Endothelial cell of umbilical vein (primary cell): ENCODE measurements at places on chromosomes 1 and 21. TPM values are rescaled to one million over a fixed set of nuclear protein-coding genes. Genes with fewer than 3 reads are reported as not detected.

The NRAS gene
- total RNA-seq = 76.5 and 78.7 TPM in 2 replicates

The NPR1 gene
- 9.8 and 10.5 TPM in 2 replicates for total RNA-seq

The B3GALT2 gene
- not detected in 2 replicates for total RNA-seq

The TTLL10 gene
- total RNA-seq = not detected in 2 replicates

The FCGR2B gene
- total RNA-seq = not detected in 2 replicates

The TNFRSF18 gene
- total RNA-seq = not detected in 2 replicates

The DCST2 gene
- total RNA-seq = 0.23 and 0.51 TPM in 2 replicates

The AADACL3 gene
- total RNA-seq = not detected in 2 replicates

DNA sequence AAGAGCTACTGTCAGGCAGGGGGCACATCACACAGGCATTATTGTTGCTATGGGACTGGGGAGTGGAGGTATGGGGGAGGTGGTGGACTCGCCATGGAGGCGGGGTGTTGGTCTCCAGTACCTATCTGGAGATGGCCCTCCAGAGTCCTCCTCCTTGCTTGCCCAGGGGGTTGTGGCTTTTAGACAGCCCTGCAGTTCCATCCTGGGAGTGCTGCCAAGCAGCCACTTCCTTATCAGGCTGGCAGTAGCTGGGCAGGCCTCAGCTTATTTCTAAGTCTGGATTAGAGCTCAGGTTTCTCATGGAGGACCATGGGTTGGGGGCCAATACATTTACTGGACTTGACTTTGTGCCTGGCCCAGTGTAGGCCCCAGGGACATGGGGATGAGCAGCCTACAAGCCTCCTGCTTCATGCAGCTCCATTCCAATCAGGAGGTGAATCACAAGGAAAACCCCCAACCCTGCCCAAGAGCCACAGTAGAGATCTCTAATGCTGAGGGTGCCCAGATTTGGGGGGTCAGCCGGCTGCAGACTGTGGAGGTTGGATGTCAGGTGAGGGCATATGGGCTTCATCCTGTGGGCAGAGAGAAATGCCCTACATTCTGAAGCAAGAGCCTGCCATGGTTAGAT is 210.7 kb upstream of the EDN2 start:
- no peaks in the 10 kb centered on the region for H3K36me3 ChIP-seq
- no peaks in the 10 kb centered on the region for H3K27me3 ChIP-seq
- H3K27ac ChIP-seq = no peak overlapping the region
- no peak overlapping the region for H3K4me3 ChIP-seq
- no peaks in the 10 kb centered on the region for H3K4me1 ChIP-seq
- no peak for DNase-seq

GRCh38 chr1:242405947-242406346 is 118.5 kb downstream of the PLD5 start:
- no peak for DNase-seq
- no peak overlapping the region for H3K27ac ChIP-seq
- H3K36me3 ChIP-seq = no peaks in the 10 kb centered on the region
- H3K4me1 ChIP-seq = no peaks in the 10 kb centered on the region
- no peak overlapping the region for H3K4me3 ChIP-seq

DNA sequence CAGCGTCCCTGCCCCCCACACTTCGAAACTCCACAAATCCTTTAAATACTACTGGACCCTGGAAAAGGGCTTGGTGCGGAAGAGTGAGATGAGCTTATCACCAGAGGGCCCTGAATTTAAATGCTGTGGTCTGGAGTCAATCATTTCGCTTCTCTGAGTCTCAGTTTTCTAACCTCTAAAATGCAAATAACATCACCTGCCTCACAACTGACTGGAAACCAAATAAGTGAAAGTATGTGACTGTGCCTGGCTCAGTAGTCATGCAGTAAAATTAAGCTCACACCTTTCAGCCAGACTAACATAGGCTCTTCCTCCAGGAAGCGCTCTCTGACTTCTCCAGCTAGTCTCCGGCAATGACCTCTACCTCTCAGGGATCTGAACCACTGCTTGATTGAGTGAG is 4.2 kb downstream of the GJA4 start:
- peaks cover 25% of the 10 kb centered on the region for H3K27me3 ChIP-seq
- no peak overlapping the region for H3K4me3 ChIP-seq
- no peak for DNase-seq
- H3K27ac ChIP-seq = no peak overlapping the region
- no peaks in the 10 kb centered on the region for H3K4me1 ChIP-seq

GRCh38 chr21:38486221-38486620 is 12.1 kb downstream of the ERG start:
- no peaks in the 10 kb centered on the region for H3K27me3 ChIP-seq
- peaks cover 6% of the 10 kb centered on the region for H3K36me3 ChIP-seq

GRCh38 chr1:109655615-109656519 is at the start of gene GSTM4:
GSTM4 (plus strand) TSS chr1:109656099; CDS start chr1:109656390, 291 bp downstream.
- H3K4me1 ChIP-seq = peaks cover 9% of the 10 kb centered on the region
- no peaks in the 10 kb centered on the region for H3K36me3 ChIP-seq
- H3K27me3 ChIP-seq = peaks cover 16% of the 10 kb centered on the region
- DNase-seq = peak; percentile 69
- H3K27ac ChIP-seq = no peak within 1 kb of the TSS

DNA sequence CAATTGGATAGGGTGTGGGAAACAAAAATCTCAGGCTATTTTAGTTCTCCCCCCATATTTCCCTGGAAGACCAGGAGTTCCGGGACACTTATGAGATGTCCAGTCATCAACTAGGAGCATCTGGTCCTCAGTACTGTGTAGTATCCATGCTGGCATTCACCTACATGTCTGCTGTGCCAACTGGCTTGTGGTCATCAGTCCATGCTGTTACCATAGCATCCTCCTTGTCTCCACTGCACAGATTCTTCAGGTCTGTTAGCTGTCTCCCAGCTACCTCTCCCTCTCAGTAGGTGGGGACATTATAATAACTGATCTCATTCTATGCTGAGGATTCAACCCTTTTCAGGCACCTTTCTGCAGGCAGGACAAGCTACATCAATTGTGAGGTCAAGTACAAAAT is 302.9 kb downstream of the BARHL2 start:
- DNase-seq = no peak
- no peaks in the 10 kb centered on the region for H3K36me3 ChIP-seq
- no peak overlapping the region for H3K4me3 ChIP-seq
- no peaks in the 10 kb centered on the region for H3K4me1 ChIP-seq
- H3K27ac ChIP-seq = no peak overlapping the region
- H3K27me3 ChIP-seq = peaks cover 6% of the 10 kb centered on the region

DNA sequence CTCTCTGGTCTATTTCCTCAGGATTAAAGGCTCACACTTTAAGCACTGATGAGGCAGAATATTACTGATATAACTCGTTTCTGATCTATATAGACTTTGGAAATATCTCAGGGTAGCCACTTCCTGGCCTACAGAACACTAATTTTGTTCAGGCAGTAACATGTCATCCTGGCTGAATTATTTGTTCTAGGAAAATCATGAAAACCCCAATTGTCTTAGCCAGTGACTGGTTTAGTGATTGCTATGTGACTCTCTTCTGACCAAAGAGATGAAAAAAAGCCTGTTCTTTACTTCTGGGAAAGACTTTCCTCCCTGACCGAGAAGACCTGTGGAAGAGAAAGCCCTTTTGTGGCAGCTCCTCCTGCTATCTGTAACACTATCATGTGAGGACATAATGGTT is 453.7 kb downstream of the SETD4 start:
- H3K27ac ChIP-seq = no peak overlapping the region
- no peaks in the 10 kb centered on the region for H3K36me3 ChIP-seq
- DNase-seq = no peak
- no peak overlapping the region for H3K4me3 ChIP-seq
- no peaks in the 10 kb centered on the region for H3K4me1 ChIP-seq

DNA sequence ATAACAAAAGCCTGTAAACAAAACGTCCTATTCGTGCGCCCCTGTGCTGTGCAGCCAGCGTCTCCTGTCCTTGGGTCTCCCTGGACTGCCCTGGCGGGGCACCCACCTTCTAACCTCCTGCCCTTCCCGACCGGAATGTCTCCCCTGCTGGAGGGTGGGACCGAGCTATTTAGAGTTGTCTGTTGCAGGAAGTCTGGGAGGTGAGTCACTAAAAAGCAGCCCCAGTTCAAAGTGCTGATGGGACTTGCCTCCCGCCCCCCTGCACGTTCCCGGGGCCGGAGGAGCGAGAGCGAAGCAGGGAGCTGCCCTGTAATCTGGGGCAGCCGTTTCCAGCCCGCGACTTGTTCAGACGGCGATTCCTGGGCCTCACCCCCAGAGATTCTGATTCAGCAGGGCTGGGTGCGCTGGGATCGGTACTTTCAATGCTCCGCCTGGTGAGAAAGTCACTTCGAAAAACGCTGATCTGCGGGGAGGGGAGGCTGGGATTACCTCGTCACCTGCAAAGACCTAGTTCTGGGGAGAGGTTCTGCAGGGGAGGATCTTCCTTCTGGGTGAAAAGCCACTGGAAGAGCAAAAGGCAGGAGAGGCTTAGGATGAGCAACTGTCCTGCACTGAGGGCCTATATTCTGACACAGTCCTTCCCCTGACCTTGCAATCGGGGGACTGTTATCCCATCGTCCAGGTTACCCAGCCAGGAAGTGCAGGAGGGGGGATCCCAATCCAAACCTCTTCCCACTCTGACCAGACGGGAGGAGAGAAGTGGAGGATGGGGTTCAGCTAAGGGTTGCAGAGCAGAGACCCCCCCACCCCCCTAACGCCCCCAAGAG is 1.2 kb upstream of the DHRS3 start:
- DNase-seq = peak; percentile 83
- peak overlapping the region; percentile 73 for H3K27ac ChIP-seq
- H3K4me1 ChIP-seq = peaks cover 30% of the 10 kb centered on the region

DNA sequence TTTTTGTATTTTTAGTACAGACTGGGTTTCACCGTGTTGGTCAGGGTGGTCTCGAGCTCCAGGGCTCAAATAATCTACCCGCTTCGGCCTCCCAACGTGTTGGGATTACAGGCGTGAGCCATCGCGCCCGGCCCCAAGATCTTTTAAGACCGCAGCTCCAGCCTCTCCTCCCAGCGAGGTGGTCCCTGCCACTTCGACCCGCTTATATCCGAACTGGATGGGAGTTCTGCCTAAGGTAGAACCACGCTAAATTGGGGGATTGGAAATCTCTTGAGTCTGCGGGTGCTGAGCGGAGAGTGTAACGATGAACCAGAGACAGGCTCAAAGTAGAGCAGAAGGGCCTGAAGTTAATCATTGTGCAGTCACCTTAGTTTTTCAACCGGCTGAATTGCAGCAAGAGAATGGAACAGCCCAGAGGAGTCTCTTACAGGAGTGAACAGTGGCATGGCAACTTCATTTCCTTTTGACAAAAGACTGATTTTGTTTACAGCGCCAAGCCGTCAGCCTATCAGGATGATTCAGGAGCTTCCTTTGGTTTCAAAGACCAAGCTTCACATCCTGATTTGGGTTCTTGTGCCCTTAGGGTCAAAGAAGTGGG is 726 bp upstream of the CYB5R1 start:
- H3K27ac ChIP-seq = no peak overlapping the region
- H3K27me3 ChIP-seq = no peaks in the 10 kb centered on the region
- peaks cover 19% of the 10 kb centered on the region for H3K4me1 ChIP-seq

GRCh38 chr1:57307392-57308170 is 116.3 kb downstream of the DAB1 start:
- no peaks in the 10 kb centered on the region for H3K4me1 ChIP-seq
- no peaks in the 10 kb centered on the region for H3K27me3 ChIP-seq
- no peak for DNase-seq
- H3K27ac ChIP-seq = no peak overlapping the region
- H3K36me3 ChIP-seq = no peaks in the 10 kb centered on the region
- no peak overlapping the region for H3K4me3 ChIP-seq

- no peak overlapping the region for H3K27ac ChIP-seq
- no peak for DNase-seq
- H3K4me1 ChIP-seq = no peaks in the 10 kb centered on the region
- no peak overlapping the region for H3K4me3 ChIP-seq
- H3K27me3 ChIP-seq = no peaks in the 10 kb centered on the region
Measured at GRCh38 chr1:209853676-209854075, 25.9 kb downstream of the UTP25 start.

GRCh38 chr21:36887963-36888362 is 78.5 kb downstream of the HLCS start:
- no peaks in the 10 kb centered on the region for H3K27me3 ChIP-seq
- H3K4me1 ChIP-seq = no peaks in the 10 kb centered on the region
- no peak for DNase-seq
- no peak overlapping the region for H3K27ac ChIP-seq

GRCh38 chr1:104991702-104992101 is 1242.0 kb downstream of the AMY1C start:
- H3K36me3 ChIP-seq = no peaks in the 10 kb centered on the region
- no peaks in the 10 kb centered on the region for H3K27me3 ChIP-seq
- DNase-seq = no peak
- no peak overlapping the region for H3K27ac ChIP-seq
- H3K4me1 ChIP-seq = no peaks in the 10 kb centered on the region

- H3K4me3 ChIP-seq = no peak overlapping the region
- no peaks in the 10 kb centered on the region for H3K4me1 ChIP-seq
- no peaks in the 10 kb centered on the region for H3K36me3 ChIP-seq
- DNase-seq = no peak
- no peaks in the 10 kb centered on the region for H3K27me3 ChIP-seq
- H3K27ac ChIP-seq = no peak overlapping the region
Measured at GRCh38 chr1:244065063-244065793, 14.1 kb downstream of the ZBTB18 start.

DNA sequence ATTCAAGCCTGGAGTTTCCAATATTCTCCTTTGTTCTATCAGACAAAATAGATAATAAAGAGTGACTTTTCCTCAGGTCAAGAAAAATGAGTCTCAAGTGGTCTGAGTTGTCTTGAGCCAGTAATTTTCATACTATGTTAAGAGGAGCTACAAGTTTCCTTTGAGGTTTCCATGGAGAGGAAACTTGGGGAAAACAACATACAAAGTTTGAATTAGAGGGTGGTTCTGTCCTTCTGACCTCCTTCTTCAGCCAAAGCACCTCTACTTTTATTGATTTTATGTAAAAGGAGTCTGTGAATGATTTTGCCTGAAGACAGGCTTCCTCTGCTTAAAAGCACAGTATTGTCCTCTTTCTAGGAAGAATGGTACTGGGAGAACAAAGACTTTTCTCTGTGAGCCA is 497.2 kb upstream of the PKN2 start:
- no peak overlapping the region for H3K27ac ChIP-seq
- no peaks in the 10 kb centered on the region for H3K36me3 ChIP-seq
- no peaks in the 10 kb centered on the region for H3K4me1 ChIP-seq
- DNase-seq = no peak
- no peak overlapping the region for H3K4me3 ChIP-seq

DNA sequence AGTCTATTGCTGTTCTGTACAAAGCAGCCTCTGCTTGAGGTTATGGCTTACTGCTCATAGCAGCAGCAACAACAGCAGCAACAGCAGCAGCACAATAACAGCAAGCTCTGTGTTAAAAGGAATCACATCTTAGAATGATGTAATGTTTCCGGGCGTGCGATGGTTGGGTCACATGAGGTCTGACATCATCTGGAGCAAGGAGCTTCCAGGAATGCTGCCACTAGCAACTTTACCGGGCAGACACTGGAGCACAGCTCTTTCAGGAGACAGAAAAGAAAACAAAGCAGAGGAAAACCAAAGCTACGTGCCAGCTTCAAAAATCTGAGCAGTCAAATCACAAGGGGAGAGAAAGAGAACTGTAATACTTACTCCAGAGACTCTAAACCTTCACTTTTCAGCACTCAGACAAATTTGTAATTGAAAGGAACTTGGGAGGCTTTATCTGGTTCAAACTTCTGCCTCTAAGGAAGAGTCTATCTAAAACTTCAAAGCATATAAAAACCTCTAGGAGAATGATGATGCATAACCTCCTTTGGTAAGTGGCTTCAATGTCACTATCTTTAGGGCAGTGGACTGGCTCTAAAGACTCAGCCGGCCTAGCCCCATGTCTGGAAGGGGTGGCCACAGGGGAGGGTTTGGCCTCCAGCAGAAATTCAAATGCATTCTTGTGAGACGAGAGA is 28.3 kb upstream of the RAB3GAP2 start:
- H3K36me3 ChIP-seq = no peaks in the 10 kb centered on the region
- H3K4me3 ChIP-seq = no peak overlapping the region
- DNase-seq = peak; percentile 95
- peaks cover 3% of the 10 kb centered on the region for H3K27me3 ChIP-seq
- H3K4me1 ChIP-seq = peaks cover 12% of the 10 kb centered on the region
